GM13977 (cell line): ENCODE measurements at places on chromosomes 13 and 19.

DNA sequence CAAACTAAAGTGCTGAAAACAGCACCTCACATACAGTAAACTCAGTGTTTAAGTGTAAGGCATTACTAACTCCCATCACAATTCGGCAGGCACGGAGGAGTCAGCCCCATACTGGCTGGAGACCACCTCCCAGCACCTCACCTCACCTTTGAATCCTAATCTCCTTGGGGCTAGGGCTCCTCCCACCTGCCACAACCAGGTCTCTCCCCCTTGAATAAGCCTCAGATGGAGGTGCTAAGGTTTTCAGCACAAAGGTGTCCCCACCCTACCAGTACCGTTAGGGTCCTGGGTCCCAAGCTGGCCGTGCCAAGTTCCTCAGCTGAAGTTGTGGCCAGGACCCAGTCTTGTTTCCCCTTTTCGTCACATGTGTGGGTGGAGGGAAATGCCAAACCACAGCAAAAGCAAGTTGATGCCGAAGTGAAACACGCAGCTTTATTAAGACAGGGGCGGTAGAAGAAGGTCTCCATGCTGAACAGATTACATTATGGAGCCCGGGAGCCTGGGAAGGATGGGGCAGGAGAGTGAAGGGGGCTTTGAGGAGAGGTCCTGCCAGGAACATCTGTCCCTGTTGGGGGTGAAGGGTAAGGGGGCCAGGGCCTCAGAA, at the start of gene IGFLR1:
IGFLR1 (minus strand) TSS at position 332 of the 604 bp plus-strand sequence. CDS start 1,272 bp downstream, outside the sequence.
- peak; percentile 70 for DNase-seq

GRCh38 chr13:73403355-73404120, 344.7 kb downstream of the KLF5 start:
- no peak for DNase-seq

DNA sequence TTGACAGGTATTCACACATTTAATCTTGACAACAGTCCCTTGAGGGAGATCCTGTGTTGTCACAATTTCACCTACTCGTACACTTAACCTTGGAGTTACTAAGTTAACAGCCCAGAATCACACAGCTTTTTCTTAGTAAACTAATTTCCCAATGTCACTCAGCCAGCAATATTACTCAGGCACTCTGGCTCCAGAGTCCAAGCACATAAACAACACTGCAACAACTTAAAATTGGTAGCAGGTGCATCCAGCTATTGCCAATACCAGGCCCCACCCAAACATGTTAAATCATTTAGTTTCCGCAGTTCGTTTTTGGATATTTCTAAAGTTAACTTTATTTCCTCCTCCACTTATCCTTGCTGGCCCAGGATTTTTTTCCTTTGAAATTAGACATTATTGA, 32.7 kb downstream of the LIG4 start:
- DNase-seq, result no peak

DNA sequence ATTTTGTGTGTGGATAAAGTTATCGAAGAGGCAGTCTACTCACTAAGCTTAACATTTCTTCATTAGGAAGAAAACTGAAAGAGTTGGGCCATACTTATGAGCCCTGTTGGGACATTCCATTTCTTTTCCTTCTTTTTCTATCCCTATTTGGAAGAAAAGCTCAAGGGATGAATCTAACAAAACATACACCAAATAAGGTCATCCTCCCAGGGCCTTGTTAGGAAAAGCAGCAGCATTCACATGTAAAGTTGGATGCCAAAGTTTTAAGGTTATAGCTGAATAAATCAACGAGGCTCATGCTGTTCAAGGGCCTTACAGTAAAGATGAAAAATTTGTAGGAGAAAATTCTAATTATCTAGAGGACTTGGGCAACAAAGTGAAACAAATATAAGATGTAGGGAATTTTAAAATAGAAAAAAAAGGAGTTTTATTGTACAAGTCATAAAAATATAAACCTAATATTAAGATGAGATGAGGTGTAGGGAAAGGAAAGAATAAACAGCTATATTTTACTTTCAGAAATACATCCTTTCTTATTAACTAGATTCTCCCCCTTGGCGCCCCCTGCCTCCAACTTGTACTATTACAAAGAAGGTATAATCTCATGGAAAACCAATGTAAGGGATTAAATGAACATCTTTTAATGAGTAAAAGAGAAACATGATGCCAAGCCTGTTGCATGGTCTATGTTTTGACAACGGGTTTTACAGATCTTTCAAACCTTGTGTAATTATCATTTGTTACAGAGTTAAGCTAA, 160.4 kb downstream of the PCDH20 start:
- DNase-seq, result no peak
